ENCODE measurements at places on chromosomes 3 and 15.
A peak's percentile ranks its signal among the peaks of the same experiment; 100 is the strongest.

GRCh38 chr3:136464502-136464901 is 214.4 kb downstream of the PCCB start:
- no peak for DNase-seq

DNA sequence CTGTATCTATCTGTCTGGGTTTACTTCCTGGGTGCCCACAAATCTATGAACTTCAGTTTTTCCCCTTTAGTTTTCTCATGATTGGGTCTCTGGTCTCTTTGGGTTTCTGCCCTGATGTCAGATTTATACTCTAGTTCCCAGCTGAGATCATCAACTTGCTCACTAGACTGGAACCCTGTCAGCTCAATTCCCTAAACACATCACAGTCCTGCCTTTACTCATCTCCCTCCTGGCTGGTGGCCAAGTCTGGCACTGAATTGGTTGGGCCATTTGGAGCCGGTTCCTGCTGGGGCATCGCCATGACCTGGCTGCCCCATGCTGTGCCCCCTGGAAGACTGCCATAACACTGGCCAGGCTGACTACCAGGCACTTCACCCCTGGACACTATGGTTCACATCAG is 345.3 kb downstream of the CHST2 start:
- no peak for DNase-seq

- no peak for DNase-seq
These were observed 33.1 kb downstream of the GRK7 start for GRCh38 chr3:141796081-141796888.

GRCh38 chr15:99059010-99059981 is 45.6 kb upstream of the SYNM start:
- peak; percentile 92 for DNase-seq

DNA sequence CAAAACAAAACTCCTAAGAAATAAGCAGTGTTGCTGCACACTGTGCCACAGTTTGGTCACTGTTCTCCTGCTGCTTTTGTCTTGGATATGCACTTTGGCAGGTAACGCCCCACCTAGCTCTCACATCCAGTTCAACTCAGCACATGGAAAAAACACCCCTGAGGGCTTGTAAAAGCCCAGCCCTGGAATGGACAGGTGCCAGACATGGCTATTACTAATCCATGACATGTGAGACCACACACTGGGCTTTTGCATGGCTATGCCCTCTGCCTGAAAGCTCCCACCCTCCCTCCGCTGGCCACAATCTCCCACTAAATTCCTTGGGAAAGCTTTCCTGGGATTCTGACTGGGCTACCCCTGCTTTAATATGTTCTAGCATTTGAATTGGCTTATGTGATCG is 24.7 kb upstream of the ZBED2 start:
- DNase-seq = no peak

GRCh38 chr3:10423171-10423882 is 82.1 kb downstream of the ATP2B2 start:
- DNase-seq = no peak

DNA sequence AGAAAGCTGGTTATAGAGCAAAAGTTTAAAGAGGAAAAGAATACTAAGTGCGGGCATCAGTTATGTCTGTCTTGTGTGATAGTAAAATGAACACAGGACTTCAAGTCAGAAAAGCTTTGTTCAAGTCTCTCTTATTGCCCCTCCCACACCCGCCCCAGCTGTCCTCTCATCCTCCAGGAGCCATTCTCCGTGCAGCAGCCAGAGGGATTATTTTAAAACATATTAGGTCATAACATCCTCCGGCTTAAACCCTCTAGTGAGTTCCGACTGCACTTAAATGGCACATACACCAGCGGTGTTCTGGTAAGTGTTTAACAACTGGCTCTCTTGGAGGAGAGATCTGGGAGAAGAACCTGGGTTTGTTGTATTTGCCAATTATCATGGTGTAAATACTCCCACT is 104.8 kb upstream of the TNFAIP8L3 start:
- no peak for DNase-seq

DNA sequence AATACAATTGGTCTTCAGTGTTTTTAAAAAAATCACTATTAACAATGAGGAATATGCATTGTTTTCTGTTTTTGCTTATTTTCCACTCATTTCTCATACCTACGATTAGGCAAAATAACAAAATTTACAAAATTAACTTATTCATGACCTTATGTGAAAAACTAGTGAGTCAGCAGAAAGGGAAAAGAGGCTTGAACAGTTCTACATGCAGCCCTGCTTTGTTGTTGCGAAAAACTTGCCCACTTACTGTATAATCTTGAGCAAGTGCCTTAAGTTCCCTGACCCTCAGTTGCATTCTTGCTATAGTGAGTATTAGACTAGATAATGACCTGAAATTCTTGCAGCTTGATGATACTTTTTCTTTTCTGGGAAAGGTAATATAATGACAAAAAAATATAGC is 551.1 kb upstream of the BCHE start:
- DNase-seq = no peak

- no peak for DNase-seq
These were observed 105.6 kb upstream of the BFSP2 start for GRCh38 chr3:133294253-133294652.

- no peak for DNase-seq
These were observed at the start of gene CCR4 for GRCh38 chr3:32951410-32951811. Gene CCR4, plus strand, starts transcription at chr3:32951644. Its CDS starts 1,779 bp downstream, at chr3:32953423.

DNA sequence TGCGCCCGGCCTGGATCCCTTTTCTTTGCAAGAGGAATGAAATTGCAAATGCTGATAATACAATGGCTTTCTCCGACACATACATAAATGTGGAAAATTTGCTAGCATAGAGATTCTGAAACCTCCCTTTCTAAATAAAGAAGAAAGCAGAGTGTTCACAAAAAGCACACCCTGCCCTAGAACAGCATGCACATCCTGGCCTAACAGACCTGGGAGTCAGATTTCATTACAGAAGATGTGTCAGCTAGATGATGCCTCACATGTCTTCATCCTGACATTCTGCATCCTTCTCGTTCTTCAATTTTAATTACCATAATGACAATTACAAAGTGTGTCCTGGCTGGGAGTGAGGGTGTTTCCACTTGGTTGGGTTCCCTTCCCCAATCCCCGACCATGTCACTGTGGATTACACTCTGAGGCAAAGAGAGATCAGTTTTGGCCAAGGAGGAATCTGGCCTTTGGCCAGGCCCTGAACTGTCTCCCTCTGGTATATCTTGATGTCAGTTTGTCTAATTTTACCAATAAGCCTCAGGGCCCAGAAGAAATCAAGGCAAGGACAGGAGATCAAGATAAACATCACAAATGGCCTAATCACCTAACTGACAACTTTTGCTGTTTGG is 104.9 kb upstream of the SPATA12 start:
- DNase-seq = no peak

DNA sequence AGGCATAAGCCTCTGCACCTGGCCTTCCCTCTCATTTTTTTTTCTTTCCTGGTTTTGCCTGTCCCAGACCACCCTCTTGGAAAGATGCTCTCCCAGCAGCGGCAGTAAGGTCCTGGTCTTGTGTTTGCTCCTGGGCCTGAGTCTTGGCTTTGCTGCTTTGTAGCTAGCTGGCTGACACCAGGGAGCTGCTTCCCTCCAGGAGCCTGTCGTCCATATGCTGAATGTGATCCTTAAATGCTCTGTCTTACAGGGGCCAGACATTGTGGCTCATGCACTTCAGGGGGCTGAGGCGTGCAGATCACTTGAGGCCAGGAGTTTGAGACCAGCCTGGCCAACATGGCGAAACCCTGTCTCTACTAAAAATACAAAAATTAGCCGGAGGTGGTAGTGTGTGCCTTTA is 17.2 kb downstream of the FLNB start:
- no peak for DNase-seq

GRCh38 chr15:67119238-67119846 is 53.9 kb downstream of the SMAD3 start:
- DNase-seq = no peak

- no peak for DNase-seq
These were observed 265.6 kb downstream of the FOXP1 start for GRCh38 chr3:71317749-71318457.

DNA sequence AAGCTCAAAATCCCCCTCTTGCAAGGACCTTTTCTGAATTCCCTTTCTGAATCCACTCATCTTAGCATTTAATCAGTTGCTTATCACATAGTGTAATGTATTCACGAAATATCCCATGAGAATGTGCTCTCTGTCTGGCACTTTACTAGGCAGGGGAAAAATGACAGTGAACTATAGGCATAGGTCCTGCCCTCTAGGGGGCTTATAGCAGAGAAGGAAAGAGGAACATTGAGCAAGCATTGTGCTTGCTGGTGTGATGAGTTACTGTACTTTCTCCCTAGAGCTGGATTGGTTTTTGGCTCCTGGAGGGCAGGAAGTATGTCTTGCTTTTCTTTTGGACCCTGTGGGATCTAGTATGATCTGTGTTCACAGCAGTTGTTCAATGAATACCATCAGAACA is 26.5 kb downstream of the DUOX2 start:
- no peak for DNase-seq

DNA sequence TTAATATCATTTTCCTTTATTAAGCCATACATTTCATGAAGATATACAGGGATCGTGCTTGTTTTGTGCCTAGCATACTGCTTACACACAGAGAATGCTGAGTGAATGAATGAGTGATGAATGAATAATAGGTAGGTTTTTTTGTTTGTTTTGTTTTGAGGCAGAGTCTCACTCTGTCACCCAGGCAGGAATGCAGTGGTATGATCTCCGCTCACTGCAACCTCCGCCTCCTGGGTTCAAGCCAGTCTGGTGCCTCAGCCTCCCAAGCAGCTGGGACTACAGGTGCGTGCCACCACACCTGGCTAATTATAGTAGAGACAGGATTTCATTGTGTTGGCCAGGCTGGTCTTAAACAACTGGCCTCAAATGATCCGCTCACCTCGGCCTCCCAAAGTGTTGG is 400.0 kb downstream of the ROBO1 start:
- DNase-seq = no peak

DNA sequence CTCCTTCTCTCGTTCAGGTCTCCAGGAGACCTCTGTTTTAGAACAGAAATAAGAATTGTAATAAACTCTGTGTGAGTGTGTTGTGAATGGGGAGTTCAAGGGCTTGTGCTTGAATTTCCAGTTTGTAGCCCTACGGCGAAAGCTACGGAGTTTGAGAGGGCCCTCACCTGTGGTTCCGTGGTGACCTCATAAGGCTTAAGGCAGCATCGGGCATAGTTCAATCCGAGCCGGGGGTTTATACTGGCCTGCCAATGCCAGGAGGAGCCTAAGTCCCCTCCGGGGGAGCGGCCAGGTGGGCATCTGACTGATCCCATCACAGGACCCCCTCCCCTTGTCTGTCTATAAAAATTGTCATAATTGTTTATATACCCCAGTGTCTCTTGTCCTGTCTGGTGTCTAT is 43.7 kb downstream of the ZBTB11 start:
- no peak for DNase-seq

GRCh38 chr3:18351823-18352744 is 73.1 kb downstream of the SATB1 start:
- DNase-seq = no peak

GRCh38 chr3:48504051-48504946 is at the start of gene SHISA5:
Gene SHISA5, minus strand, starts transcription at chr3:48504174. Its CDS starts 80 bp downstream, at chr3:48504094.
- DNase-seq = peak; percentile 94

GRCh38 chr3:50450209-50450921 is 53.1 kb downstream of the CACNA2D2 start:
- DNase-seq = no peak

GRCh38 chr15:93716615-93717231 is 514.6 kb upstream of the MCTP2 start:
- no peak for DNase-seq

GRCh38 chr3:117665296-117665695 is 955.7 kb downstream of the TUSC7 start:
- DNase-seq = no peak

- DNase-seq = no peak
These were observed 6.5 kb upstream of the ALDH1A3 start for GRCh38 chr15:100873029-100873677.

- no peak for DNase-seq
These were observed 2.5 kb upstream of the IFRD2 start for GRCh38 chr3:50294492-50295403.
